Activated effector memory CD4-positive, alpha-beta T cell treated with Interleukin-2 at 50 U/mL for 16 hours (primary cell): ENCODE measurements at places on chromosomes 12 and 14.

DNA sequence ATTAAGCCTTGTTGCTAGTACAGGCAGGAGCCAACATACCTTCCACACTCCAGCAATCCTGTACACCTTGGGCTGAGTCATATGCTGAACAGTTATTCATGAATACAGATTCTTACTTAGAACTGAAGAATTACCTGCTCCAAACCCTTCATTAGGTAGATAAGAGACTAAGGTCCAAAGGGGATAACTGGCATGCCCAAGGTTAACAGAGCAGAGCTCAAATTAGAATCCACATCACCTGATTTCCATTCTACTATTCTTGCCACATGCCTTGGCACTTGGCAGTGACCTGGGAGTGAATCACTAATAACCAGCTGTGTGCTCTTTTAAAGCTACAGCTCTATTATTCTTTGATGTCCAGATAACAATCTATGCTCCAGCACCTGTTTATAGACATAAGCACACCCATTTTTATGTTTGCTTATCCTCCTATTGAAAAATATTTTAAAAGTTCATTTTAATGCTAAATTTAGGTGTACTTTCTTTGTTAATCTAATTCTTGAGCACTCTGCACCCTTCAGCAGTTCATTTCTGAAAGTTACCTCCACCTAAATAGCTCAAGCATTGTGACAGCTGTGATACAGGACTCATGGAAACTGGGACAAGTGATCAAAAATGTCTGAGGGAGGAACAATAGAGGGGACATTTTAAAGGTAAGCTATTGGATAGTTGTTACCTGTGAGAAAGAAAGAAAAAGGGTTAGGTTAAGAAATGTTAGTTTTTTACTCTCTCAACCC is 19.4 kb downstream of the LPCAT3 start:
- no peak for DNase-seq

DNA sequence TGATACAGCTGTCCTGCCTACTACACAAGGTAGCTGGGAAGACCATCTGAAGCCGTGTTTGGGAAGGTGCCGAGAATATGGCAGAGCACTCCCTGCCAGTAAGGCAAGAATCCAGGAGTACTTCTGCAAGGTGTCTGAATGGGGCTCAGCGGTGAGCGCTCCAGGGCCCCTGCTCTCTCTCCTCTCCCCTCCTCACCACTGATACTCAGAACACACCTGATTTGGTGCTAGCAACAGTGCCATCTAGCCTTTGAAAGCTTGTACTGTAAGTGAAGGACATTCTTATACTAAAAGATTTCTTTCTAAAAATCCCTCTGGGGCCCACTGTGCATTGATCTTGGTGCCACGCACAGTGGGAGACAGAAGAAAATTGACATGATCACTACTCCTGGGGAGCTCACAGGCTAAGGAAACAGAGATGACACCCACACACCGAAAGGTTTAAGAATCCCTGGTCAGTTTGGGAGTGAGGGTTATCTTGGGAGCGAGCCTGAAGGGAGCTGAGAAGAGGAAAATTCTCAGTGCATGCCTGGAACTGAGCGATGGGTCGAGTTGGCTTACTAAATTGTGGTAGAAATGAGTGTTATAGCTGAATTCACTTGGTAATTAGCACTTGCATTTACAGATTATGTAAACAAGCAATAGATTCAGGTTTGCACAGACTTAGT is 216.9 kb downstream of the NTF3 start:
- DNase-seq, result no peak

DNA sequence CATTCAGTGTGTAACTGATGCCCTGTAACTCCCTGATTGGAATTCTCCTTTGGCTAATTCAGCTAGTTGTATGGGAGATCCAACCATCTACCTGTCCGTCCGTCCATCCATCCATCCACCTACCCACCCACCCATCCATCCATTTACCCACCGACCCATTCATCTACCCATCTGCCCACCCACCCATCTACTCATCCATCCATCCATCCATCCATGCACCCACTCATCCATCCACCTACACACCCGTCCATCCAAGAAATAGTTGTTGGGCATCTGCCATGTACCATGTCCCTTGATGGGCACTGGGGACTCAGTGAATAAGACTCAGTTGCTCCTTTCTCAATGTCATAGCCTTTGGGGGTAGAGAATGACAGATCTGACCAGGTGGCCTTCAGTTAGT is 48.1 kb downstream of the CCDC92 start:
- no peak for DNase-seq

- DNase-seq, result no peak
These were observed 7.2 kb downstream of the CPNE8 start for GRCh38 chr12:38898001-38898684.

GRCh38 chr12:53726341-53726740 is 911 bp downstream of the CALCOCO1 start:
- DNase-seq, result no peak

GRCh38 chr14:104665657-104666522 is 23.5 kb upstream of the INF2 start:
- DNase-seq, result peak; percentile 56

DNA sequence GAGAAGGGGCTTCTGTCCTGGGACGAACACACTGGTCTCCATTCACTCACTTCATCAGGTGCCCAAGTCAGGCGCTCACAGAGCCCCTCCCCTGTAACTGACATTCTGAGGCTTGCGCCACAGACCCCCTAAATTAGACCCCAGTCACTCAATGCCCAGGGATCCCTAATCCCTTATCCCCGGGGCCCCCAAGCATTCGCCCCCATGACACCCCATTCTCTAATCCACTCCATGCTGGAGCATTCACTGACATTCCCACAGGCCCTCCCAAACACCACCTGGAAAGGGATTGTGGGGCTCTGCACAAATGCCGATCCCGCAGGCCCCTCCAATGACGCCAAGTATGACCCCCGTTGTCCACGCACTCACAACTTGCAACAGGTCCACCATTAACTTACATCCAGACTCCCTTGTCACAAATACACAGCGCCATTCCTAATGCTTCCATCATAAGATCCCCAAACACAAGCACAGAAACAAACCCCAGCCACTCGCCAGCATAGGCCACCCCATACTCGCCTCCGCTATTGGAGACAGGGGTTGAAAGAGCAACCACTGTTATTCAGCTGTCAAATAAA is 1.5 kb downstream of the ZNF605 start:
- no peak for DNase-seq

- DNase-seq, result no peak
These were observed 401.7 kb downstream of the TRHDE start for GRCh38 chr12:72673853-72674252.

GRCh38 chr14:22848351-22849164 is 12.2 kb downstream of the MMP14 start:
- DNase-seq, result no peak

DNA sequence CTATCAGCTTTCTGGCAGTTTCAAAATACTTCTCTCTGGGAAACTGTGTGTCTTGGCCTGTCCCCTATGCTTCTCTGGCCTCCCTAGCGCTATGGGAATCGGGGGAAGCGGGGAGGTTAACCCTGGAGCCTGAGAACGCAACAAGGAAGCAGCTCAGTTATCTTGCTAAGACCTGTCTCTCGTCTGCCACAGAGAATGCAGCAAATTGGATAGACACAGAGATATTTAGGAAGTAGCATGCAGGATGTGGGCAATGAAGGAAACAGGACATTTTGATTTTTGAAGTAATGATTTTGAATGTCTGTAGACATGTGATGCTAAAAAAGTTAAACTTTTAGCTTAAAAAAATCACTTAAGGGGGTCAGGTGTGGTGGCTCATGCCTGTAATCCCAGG is 6.6 kb upstream of the CALCOCO1 start:
- no peak for DNase-seq

GRCh38 chr14:23207146-23207540 is 23.7 kb upstream of the SLC7A8 start:
- DNase-seq, result no peak

DNA sequence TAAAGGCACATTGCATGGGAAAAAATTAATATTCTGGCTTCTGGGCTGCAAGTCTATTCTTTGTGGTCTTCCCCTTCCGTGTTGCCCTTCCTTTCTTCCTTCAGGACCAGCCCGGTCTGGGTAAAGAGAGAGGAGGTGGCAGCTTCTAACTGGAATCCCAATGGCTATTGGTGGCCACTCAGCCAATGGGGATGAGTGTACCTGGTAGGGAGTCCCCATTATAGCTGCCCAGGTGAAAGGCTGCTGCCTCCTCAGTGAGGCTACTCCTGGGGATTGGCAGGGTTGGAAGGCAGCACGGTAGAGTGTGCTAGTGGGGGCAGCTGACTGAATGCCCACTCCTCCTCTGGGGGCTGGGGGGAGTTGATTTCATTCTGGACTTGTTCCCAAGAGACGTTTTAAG is 112.6 kb downstream of the RBM19 start:
- no peak for DNase-seq
